Kidney glomerular epithelial cell (primary cell): ENCODE measurements at places on chromosomes 5 and 9.

GRCh38 chr5:135053278-135053677 lies 19.2 kb upstream of the PITX1 start:
- DNase-seq = no peak

DNA sequence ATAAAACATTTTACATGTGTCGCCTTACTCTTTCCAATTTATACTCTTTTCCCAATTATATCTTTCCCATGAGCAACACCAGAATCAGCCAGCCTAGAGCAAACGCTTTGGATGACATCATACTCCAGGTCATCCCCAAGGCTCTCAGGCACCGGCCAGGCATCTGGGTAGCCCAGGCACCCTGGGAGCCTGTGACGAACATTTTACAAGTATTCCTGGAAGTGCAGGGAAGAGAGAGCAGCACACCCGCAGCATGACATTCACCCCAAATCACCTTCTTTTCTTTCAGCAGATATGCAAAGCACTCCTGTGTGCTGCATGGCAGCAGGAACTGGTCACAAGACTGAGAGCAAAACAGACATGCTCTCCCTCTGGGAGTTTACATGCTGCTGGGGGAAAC lies 75.7 kb upstream of the SMIM23 start:
- no peak for DNase-seq

- no peak for DNase-seq
These were observed 72.3 kb downstream of the PAX5 start for GRCh38 chr9:36961561-36962325.

GRCh38 chr5:34034534-34035327 lies 8.3 kb downstream of the C1QTNF3 start:
- DNase-seq = no peak
